ENCODE measurements at places on chromosomes 3 and 15. TPM values are rescaled to one million over a fixed set of nuclear protein-coding genes. Genes with fewer than 3 reads are reported as not detected.

COL6A6 gene
- 0.16 TPM for total RNA-seq

DNA sequence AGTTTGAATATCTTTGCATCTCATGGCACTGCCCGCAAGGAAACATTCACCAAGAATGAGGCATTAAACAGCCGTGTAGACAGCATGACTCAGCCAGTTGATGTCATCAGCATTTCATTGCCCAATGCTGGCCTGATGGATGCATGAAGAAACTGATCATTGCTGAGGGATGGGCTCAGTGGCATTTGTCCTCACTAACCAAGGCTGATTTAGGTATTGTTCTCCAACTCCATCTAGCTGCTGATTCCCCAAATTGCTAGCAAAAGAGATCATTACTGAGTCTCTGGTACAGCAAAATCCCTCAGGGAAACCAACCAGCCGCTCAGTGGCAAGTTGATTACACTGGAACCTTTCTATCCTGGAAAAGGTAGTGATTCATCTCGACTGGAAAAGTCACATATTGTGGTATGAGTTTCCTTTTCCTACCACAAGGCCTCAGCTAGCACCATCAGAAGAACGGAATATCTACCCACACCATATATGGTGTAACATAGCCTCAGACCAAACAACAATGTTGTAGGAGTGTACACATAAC is 186.5 kb upstream of the GAP43 start:
- no peak for DNase-seq

GRCh38 chr3:71175691-71176365 is 407.7 kb downstream of the FOXP1 start:
- DNase-seq = no peak

DNA sequence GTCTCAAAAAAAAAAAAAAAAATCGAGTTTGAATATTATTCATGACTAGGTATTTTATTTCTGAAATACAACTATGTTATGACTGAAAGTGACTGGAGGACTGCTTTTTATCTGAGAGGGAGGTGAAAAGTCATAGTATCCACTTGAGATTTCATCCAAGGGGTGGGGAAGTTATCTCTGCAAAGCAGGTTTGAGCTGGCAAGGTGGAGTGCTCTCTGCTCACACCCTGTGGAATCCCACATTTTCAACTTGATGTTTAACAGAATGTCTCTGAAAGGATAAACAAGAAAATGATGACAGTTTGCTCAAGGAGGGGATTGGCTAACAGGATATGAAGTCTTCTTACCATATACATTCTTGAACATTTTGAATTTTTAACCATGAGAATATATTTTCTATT is 27.3 kb upstream of the SEC62 start:
- no peak for DNase-seq

DNA sequence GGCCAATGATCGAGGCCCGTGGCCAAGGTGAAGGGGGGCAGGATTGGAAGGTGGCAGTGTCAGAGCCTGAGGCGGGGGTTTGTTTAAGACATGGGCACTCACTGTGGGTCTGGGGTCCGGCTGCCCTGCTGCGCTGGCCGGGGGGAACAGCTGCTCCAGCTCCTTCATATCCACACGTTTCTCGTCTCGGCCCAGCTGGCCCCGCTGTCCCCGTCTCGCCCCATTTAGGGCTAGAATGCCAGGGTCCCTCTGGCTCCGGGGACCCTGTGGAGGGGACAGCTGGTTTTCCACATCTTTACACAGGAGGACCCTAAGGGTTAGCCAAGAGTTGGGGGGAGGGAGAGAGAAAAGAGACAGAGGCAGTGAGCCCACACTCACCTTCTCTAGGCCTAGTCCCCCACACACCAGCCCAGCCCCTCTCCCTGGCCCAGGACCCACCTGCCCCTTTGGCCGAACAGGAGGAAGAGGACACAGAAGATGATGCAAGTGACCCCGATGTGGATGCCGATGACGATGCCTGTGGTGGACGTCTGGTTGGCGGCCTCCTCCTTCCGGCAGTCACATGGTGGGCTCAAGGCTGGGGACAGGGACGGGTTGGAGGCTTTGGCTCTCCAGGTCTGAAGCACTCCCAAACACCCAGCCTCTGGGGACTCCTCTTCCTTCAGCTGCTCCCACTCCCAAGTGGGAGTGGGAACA is 25.0 kb downstream of the RNU5B-1 start:
- DNase-seq = no peak

DNA sequence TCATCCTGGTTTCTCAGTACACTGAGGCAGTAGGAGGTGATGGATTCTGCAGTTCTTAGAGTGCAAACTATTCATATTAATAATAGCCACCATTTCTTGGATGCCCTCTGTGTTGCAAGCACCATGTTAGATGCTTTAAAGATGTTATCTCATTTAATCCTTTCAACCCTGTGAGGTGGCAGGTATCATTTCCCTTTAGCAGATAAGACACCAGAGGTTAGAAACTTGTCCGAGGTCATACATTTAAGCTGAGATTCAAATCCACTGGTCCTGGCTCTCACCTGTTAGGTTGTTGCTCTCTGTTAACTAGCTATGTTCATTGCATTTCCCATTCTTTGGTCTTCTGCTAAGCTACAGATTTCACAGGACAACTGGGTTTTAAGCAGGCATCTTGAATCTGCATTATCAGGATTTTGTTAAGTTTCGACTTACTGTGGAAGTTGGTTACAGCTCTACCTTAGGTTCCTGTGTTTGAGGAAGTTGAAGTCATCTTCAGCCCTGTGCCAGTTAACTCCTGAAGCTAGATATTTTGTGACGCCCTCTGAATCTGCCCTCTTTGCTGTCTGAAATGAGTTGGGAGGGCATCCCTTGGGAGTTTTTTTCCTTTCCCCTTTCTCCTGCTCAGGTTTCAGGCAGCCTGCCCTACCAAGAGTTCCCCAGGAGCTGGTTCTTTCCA is 6.4 kb downstream of the PDE8A start:
- no peak for DNase-seq
